M059J (cell line): ENCODE measurements at places on chromosomes 6 and 20.
A peak's percentile ranks its signal among the peaks of the same experiment; 100 is the strongest.

DNA sequence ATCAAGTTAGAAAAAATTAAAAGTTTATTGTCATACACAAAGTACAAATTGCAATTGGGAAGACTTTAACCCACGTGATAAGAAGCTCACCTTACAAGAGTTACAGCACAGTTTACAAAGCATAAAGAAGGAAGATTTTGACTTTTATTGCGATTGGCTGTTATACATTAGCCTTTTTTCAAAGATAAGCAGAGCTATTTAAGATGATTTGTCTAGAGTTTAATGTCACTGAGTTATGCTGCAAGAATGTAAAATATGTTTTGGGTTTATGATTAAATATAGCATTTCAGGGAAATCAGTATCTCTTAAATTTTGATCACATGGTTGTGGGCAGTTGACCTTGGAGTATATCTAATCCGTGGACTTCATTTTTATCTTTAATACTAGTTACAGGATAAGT is 664.2 kb upstream of the PTCHD4 start:
- peak; percentile 16 for DNase-seq

GRCh38 chr6:108841377-108841855 is 6.8 kb upstream of the ARMC2 start:
- no peak for DNase-seq

GRCh38 chr20:51444467-51444866 is 98.1 kb downstream of the NFATC2 start:
- no peak for DNase-seq

DNA sequence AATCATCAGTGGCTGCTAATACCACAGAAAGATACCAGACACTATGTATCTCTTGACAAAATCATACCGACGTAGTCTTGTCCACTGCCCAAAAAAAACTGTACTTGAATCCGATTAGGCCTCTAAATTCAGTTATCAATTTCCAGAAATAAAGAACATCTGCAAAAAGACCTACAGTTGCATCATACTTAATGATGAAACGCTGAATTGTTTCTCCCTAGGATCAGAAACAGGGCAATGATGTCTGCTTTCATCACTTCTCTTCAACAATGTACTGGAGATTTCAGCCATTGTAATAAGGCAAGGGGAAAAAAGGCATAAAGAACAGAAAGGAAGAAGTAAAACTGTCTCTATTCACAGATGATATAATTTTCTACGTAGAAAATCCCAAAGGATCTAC is 152.0 kb downstream of the TASP1 start:
- no peak for DNase-seq

DNA sequence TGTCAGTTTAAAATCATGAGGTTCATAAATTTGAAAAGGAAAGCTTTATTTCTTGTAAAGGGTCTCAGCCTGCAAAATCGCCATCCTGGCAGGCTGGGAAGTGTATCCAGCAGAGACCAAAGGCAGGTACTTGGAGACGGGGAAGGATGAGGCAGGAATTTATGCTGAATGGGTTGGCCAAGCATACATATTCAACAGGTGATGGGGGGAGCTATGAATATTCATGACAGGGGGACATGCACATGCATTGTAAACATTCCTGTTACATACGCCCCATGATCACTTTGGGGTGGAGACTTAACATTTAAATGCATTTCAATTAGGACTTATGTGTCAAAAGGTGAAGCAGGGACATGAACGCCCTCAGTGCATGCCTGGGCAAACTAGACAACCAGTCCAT is 9.8 kb upstream of the SLC22A1 start:
- DNase-seq = no peak

- no peak for DNase-seq
Measured at GRCh38 chr6:7203939-7204338, 96.2 kb downstream of the RREB1 start.

DNA sequence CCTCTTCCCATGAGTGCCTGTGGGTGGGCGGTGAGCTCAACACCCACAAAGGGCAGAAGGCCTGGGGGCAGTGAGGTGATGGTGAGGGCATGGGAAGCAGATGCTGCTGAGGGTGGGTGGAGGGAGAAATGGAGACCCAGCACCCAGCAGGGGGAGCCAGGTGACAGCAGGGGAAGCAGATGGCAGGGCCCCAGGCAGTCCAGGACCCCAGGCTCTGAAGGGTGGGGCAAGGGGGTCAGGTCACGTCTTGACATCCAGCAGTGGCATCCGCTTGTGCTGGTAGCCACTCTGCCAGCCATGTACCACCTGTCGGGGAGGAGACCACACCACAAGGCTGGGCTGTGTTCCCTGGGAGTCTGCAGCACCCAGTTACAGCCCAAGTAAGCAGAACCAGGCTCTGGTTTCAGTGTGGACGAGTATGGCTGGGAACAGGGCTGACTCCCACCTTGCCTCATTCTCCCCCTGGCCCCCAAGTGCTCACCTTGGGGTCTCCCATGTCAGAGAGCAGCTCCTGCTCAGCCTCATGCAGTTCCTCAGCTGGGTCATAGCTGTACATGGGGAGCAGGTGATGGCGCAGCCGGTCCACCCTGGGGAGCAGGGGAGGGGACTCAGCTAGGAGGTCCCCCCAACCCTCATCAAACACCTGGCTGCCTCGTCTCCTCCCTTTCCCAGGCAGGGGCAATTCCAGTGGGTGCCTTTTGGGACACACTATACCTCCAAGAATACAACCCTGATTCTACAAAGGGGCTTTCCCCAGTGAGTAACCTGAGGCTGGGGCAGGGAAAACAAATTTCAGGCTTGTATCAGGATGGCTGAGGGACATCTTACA is 2.0 kb downstream of the SMIM29 start:
- DNase-seq = peak; percentile 76

- DNase-seq = peak; percentile 93
Measured at GRCh38 chr6:15429141-15430110, 183.6 kb downstream of the JARID2 start.

- no peak for DNase-seq
Measured at GRCh38 chr6:336159-337114, 44.1 kb downstream of the DUSP22 start.

- DNase-seq = peak; percentile 51
Measured at GRCh38 chr6:136031982-136032381, 180.5 kb downstream of the PDE7B start.

- peak; percentile 44 for DNase-seq
Measured at GRCh38 chr20:35742741-35743523, 872 bp upstream of the RBM39 start.

DNA sequence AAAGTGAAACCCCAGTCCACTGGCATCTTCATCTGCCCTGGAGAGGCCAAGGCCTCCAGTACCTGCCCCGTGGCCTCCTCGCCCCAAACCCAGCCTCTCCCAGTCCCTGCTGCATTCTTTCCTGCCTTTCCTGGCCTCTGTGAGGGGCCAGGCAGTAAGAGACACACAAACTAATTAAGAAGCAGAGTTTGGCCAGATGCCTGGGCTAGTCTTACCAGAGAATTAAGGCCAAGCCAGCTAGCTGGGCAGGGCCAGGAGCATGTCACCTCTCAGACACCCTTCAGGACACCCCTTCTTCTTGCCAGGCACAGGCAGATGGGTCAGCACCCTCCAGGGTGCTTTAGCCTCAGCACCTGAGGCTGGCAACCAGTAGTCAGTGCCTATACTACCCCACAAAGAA is 2.4 kb downstream of the MDGA1 start:
- peak; percentile 70 for DNase-seq

GRCh38 chr6:24923885-24924401 is 11.8 kb downstream of the RIPOR2 start:
- no peak for DNase-seq

- peak; percentile 62 for DNase-seq
Measured at GRCh38 chr20:50635676-50636600, 55.4 kb downstream of the RIPOR3 start.

GRCh38 chr20:38599410-38599882 is 2.2 kb upstream of the ARHGAP40 start:
- DNase-seq = peak; percentile 94

GRCh38 chr20:25291432-25292133 is 43.7 kb downstream of the PYGB start:
- DNase-seq = no peak

- DNase-seq = no peak
Measured at GRCh38 chr20:32656827-32657226, 16.9 kb downstream of the C20orf203 start.

DNA sequence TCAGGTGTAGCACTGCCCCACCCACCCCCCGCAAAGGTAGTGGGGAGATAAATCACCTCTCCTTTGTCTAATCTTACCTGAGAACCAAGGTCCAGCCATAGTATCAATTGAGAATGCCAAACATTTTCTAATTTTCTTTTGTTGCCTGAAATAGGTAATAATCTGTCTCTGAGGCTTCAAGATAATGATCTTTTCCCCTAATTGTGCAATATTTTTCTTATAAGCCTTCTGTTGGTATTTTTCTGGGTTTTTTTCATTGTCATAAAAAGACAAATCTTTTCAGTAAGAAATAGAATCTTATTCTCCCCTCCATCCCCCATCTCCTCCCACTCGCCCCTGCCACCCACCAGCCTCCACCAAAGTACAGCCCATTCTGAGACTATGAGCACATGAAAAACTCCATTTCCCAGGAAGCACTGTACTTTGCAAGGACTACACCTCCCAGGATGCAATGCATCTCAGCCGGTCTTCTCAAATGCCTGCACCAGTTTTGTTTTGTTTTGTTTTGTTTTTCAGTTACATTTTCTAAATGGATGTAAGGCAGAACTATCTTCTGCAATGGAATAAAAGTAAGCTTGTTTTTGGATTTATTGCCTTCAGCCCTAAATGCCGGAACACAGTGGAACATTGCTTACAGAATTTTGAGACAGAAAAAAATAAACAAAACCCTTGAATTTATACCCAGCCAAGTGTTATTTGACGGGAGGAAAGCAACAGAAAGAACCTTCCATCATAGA is 268.0 kb downstream of the TFAP2A start:
- DNase-seq = peak; percentile 81

- peak; percentile 74 for DNase-seq
Measured at GRCh38 chr20:36062799-36063198, 91.7 kb upstream of the EPB41L1 start.

- DNase-seq = peak; percentile 91
Measured at GRCh38 chr6:100171533-100172321, 177.7 kb upstream of the MCHR2 start.

- DNase-seq = peak; percentile 72
Measured at GRCh38 chr6:45801471-45802289, 214.0 kb downstream of the CLIC5 start.

DNA sequence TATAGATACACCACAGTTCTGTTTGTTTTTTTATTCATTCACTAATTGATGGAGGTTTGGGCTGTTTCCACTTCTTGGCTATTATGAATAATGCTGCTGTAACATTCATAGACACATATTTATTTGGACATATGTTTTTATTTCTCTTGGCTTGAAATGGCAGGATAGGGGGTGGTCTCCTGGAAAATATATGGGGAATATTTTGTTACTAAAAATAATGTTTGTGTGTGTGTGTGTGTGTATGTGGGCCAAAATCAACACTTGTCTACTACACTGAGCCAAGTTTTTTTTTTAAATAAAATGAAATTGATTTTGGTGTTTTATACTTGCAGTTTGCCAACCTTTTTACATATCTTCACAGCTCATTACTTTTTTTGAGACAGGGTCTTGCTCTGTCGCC is 264.4 kb upstream of the SULF2 start:
- DNase-seq = no peak

- DNase-seq = no peak
Measured at GRCh38 chr6:160412993-160413392, 64.8 kb downstream of the SLC22A3 start.

DNA sequence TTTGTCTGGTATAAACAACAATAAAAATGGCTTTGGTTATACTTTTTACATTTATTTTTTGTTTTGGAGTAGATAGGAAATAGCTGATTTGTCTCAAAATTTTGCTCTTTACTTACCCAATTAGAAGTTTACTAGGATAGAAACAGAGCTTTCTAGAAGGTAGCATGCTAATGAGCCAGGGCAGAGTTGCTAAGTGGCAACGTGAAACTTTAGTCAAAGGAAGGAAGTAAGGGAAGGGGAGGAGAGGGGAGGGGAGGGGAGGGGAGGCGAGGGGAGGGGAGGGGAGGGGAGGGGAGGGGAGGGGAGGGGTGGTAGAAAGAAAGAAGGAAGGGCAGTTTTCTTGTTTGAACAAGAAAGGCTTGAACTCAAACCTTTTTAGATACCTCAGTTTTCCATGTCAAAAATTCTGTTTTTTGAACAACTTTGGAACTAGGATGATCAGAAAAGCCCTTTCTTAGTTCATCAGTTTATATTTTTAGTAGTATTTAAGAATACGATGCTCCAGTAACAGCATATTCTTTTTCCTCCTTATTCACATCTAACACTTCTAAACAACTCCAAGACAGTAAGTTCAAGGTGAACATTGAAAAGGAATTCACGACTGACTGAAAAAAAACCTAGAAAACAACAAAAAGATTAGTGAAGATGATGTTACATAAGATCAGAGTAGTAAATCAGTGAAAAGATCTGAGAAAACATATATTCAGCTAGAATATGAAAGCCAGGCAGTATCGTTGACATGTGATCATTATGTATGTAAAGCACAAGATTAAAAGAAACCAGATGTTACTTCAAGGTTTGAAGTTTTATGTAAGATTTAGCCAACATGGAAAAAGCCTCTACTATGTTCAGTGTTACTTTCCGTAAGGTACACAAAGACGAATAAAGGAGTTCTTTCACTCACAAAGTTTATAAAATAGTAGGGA is 263.4 kb downstream of the ARHGAP18 start:
- no peak for DNase-seq

GRCh38 chr6:1945235-1945832 is 300.1 kb downstream of the GMDS start:
- no peak for DNase-seq

- DNase-seq = no peak
Measured at GRCh38 chr6:6545616-6546317, 42.8 kb upstream of the LY86 start.
